ENCODE measurements at places on chromosomes 2 and 18.

GRCh38 chr2:231708773-231709635 is 679 bp downstream of the PTMA start:
- no peak for DNase-seq

DNA sequence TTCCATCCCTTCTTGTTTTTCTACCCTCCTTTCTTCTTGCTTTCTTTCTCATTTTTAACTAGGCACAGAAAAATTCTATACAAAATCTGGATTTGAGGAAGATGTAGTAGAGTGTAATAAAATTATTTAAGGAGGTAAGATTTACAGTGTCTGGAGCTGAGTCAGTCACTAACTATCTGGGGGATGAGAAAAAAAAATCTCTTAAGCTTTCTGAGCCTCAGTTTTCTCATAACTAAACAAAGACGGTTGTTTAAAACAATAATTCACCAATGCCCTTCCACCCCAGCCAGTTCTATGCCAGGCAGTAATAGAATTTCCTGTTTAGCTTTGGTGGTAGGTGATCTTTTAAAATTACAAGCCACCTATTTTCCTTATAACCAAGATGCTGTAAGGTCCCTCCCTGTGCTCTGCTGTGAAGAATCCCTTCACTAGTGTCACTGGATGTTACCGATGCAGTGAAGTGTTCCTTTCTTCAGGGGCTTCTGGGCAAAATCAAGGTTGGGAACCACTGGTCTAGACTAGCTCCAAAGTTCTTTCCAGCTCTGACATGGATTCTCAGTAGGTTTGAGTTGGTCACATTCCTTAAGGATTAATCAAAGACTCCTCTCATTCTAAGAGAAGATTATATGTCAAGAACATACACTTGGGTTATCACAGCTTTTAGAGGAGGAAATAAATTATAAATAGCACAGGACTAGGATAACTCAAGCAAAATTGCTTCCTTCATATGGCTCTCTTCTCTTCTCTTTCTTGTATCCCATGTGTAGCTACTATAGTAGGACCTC is 289.0 kb downstream of the CDH2 start:
- no peak for DNase-seq

DNA sequence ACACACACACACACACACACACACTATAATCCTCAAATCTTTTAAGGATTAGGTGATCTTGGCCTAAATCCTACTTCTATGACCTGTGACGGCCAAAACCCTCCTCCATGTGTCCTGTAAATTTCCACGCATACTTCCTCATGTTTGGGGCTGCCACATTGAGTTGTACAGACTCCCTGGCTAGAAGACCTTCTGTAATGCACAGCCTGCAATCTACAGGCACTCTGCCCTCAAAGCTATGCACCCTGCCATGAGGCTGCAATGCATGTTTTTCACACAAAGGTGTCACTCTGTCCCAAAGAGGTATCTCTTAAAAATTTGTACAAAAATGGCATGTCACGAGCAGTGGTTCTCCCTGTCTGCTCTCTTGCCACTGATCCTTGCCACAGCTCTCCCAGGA is 26.4 kb upstream of the B4GALT6 start:
- no peak for DNase-seq

GRCh38 chr2:38108907-38109731 is 33.2 kb upstream of the CYP1B1 start:
- DNase-seq, result no peak

DNA sequence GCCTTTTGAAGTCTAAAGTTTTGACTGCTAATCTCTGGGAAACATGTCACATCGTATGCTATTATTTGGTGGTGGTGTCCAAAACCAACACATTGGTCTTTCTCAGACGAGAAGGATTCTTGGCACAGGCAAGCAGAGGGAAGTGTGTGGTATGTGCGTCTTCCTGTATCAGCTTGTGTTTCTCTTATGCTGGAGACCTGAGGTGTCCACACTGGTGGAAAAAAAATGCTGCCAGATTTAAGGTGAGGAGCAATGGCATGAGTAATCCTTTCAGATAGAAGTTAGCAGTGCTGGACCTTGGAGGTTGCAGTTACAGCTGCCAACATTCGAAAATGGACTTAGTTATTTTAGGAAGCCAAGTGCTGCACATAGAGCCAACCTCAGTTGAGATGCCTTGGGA is 11.7 kb upstream of the FHL2 start:
- no peak for DNase-seq

DNA sequence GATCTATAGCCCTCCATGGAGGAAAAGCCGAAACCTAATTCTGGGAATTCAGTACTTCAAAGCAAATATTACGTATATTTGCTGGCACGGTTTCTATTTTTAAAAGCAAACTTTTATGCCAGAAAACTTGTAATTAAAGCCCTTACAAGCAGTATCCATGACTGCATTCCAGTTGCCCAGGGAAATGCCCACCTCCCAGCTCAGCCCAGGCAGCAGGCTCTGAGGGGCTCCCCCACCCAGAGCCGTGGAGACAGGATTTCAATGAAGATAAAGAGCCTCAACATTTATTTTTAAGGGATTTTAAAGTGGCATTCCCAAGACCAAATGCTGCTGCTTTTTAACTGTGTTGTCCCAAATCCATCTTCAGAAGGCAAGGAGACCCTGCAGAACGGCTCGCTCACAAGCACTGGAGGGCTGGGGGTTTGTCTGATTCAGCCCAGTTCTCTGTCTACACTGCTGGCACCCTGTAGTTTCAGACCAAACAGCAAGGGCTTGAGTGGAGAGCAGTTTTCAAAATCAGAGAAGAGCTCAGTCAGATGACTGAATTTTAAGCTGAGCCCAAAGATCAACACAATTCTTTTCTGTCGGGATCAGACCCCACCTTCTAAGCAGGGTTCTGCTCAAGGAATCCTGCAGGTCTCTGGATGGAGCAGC is 105.1 kb downstream of the KCNF1 start:
- no peak for DNase-seq

- no peak for DNase-seq
Observed at GRCh38 chr2:110805894-110806452, 73.6 kb downstream of the ACOXL start.

DNA sequence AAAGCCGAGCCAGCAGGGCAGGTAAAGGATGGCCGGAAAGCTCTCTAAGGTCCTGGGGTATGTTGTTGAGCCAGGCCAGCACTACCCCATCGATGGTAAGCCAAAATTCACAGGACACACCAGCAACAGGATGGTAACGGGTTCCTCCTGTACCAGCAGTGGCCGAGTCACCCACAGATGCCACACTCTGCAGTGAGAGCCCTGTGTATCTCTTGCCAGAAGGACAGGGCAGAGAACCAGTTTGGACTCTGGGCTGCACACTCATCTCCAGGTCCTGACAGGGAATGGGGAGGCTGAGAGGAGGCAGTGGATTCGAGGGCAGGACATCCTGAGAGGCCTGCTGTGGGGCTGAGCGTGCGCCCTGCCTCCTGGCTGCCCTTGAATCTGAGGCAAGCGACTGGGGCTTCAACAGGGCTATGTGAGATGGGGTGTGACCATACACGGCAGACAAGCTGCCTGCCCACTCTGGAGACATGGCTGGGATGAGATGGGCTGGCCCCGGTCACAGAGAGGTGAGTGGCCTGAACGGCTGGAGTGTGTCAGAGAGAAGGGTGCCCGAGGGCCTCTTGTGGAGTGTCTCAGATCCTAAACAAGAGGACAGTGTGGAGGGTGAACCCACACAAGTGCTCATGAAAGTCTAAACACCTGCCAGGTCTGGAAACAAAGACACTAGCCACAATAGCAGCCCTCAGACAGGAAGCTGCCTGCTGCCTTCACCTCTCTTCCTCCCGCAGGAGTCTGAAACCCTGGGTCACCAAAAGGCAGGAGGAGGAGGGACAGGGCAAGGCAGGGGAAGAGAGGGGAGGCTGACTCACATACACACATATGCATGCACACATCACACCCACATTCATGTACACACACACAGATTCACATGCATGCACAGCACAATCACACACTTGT is 182.3 kb downstream of the LOXHD1 start:
- no peak for DNase-seq

DNA sequence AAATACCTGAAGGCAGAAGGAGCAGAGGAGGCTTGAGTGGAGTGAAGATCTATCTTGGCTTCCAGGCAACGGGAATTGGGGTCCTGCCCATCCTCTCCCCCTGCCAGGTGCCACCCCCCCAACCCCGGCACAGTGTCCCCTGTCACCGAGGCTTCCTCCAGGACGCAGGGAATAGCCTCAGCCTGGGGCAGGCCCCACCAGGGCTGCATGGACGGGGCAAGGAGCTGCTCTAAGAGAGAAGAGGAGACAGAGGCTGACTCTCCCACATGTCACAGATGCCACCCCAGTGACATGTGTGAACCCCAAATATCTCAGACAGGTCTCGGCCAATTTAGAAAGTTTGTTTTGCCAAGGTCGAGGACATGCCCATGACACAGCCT is 42.1 kb downstream of the PXDN start:
- no peak for DNase-seq

- no peak for DNase-seq
Observed at GRCh38 chr2:156385242-156385641, 50.9 kb upstream of the GPD2 start.

- DNase-seq, result no peak
Observed at GRCh38 chr18:54968807-54969206, 9.5 kb upstream of the CCDC68 start.

- DNase-seq, result peak; percentile 80
Observed at GRCh38 chr2:16318474-16319195, 347.0 kb downstream of the CYRIA start.

DNA sequence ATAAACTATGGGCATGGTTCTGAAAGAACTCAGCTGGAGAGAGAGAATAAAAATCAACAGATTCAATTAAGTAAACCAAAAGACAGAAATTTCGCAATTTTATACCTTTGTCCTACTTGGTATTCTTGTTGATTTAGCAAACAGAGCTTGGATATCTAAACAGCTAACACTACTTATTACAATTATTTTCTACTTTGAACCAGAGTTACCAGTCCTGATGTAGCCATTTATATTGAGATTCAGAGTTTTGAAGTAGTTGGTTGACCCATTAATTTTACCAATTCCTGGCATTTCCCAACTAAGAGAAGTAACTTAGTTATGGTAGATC is 48.9 kb downstream of the ASXL2 start:
- DNase-seq, result no peak

DNA sequence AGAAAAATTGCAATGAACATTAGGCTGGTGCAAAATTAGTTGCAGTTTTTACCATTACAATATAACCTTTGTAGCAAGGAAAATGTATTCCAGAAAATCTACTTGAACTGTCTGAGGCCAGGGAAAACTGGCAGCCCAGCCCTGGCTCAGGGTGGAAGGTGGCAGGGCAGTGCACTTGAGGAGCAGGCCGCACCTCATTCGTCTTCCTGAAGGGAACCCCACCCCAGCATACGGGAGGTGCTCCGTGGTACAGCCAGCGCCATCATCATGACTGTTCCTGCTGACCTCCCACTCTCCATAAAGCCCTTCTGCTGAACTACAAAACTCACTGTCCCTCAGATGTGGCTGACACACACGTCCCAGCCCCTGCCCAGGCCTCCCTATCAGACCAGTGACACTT is 65.9 kb upstream of the TFCP2L1 start:
- DNase-seq, result no peak

GRCh38 chr2:71735676-71736075 is 282.3 kb downstream of the DYSF start:
- no peak for DNase-seq

GRCh38 chr2:66495788-66496640 is 61.1 kb downstream of the MEIS1 start:
- DNase-seq, result no peak

DNA sequence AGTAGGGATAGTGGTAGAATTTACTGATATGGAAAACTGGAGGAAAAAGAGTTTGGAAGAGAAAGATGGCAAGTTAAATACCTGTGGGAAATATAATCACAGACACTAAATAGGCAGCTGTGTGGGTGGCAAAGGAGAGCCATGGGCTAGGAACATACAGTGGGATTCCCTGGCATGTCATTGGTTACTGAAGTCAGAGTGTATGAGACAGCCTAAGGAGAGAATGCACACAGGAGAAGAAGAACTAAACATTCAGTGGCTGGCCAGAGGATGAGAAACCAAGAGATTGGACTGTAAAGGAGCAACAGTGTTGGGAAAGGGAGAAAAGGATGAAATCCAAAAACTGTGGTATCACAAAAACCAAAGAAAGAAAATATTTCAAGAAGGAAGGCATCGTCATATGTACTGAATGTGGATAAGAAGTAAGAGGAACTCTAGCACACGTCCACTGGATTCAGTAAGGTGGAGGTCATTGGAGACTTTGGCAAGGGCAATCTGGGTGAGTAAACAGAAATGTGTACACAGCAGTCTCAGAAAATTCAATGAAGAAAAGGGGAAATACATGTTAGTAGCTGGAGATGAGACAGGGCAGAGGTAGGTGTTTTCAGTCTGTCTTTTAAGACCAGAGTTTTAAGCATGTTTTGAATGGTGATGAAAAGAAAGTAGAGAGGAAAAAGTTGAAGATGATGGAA is 83.3 kb downstream of the SPIRE1 start:
- DNase-seq, result no peak

DNA sequence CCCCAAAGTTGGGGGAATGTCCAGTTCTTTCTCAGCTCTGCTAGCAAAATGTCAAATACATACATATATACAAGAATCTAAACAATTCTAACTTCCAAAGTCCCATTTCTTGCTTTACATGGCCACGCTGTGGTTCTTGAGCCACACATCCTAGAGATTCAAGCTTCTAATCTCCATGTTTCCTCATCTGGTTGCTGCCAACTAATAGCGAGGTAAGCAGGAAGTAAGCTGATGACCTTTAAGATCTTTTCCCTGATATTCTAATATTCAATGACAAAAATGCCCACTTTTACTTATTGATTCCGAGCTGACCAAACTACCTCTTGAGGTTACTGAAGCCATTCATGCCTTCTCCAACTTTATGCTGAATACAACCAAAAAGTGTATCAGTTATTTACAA is 3.3 kb downstream of the VPS54 start:
- DNase-seq, result no peak

GRCh38 chr2:203737360-203737759 is 30.9 kb downstream of the CD28 start:
- DNase-seq, result no peak

DNA sequence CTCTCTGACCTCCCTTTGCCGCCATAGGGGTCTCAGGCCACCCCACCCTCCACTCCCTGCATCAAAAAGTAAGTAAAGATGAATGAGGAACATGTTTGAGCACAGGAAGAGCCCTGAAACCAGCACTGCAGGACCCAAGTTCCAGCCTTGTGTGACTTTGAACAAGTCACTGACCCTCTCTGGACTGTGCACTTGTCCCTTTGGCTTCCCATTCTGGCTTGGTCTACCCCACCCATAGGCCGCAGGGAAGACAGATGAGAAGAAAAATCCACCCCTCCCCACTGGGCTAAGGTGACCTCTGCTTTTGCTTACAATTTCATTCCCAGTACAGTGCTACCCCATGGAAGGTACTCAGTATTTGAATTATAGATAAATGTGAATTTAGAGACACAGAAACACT is 43.8 kb downstream of the TMEM17 start:
- DNase-seq, result no peak

DNA sequence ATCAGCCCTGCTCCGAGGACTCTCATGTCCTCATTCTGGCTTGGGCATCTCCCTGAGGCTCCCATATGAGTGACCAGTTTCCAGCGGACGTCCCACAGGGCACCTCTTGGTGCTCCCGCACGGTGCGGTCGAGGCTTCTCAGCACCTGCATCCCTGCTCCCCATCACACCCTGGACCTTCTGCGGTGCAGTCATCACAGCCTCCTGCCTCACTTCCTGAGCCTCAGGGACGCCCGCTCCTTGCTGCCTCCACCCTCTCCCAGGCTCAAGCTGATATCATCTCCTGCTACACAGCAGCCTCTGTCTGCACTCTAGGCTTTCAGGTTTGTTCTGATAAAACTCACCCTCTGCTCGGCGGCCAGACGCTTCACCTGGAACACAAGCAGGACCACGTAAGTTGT is 185.0 kb downstream of the TMEM18 start:
- no peak for DNase-seq

All from KG1 (cell line).